ENCODE measurements at places on chromosomes 2 and 18.

DNA sequence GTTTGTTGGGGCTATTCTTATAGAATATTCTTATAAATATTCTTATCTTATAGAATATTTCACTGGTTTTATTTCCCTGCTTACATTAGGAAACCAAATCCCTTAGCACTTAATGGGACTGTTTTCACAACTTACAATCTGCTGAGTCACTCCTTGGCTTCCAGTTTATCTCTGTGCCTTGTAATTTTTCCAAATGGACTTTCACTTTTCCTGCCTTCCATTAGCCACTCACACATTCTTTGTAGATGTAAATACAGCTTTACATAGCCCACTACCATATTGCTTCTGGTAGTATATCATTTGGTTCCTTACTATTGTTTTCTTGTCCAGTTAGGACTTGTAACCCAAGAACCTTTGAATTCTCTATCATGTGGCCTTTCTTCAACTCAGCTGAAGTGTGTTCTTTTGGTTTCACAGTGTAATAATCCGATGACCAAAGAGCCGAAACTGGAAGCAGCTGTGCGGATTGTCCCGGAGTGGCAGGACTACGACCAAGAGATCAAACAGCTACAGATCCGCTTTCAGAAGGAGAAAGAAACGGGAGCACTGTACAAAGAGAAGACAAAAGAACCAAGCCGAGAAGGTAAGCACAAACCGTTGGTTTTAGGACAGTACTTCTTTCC lies 96.1 kb downstream of the UGGT1 start:
- DNase-seq: no peak

GRCh38 chr2:1553671-1554295 lies 140.5 kb downstream of the TPO start:
- no peak for DNase-seq

- no peak for DNase-seq
Measured at GRCh38 chr18:7749510-7749981, 182.4 kb downstream of the PTPRM start.

- no peak for DNase-seq
Measured at GRCh38 chr2:121910139-121910538, 154.7 kb downstream of the TSN start.

- DNase-seq: peak; percentile 56
Measured at GRCh38 chr18:77099485-77100370, 32.9 kb downstream of the MBP start.

DNA sequence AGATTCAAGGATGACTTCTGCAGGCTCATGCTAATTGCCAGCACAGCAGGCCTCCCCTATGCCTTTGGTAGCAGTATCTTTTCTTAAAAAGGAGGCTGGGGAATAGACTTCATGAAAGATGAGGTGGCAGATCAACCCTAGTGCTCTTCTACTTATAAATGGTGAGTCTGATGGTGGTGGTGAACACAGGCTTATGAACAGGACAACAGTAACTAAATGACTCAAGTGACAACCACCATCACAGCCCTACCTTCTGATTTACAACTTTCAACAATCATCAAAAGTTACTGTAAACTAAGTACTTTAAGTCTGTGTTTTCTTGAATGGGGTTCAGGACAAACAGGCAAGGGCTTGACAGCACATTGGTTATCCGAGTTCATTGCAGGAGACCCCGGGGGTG lies 39.3 kb downstream of the PAIP2B start:
- DNase-seq: no peak

- DNase-seq: no peak
Measured at GRCh38 chr18:76767954-76768353, 54.4 kb upstream of the ZNF236 start.

GRCh38 chr2:157777427-157777826 lies 98.7 kb downstream of the ACVR1 start:
- no peak for DNase-seq

- peak; percentile 45 for DNase-seq
Measured at GRCh38 chr2:43024515-43025011, 201.8 kb downstream of the ZFP36L2 start.

DNA sequence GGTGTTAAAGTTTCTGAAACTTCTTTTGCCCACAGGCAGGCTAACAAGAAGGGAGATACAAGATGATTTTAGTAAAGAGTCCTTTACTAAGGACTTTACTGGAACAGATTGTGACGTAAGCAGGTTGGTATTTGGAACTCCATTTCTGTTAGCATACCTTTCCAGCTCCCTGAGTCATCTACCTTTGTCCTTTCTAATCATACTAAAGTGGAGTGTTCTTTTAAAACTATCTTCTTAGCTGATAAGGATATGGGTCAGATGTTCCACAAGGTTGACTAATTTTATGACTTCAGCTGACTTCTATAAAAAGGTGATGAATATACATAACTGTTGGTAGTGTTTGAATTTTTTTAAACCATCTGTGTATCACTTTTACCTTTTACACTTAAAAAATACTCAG lies 21.1 kb downstream of the UGP2 start:
- no peak for DNase-seq

DNA sequence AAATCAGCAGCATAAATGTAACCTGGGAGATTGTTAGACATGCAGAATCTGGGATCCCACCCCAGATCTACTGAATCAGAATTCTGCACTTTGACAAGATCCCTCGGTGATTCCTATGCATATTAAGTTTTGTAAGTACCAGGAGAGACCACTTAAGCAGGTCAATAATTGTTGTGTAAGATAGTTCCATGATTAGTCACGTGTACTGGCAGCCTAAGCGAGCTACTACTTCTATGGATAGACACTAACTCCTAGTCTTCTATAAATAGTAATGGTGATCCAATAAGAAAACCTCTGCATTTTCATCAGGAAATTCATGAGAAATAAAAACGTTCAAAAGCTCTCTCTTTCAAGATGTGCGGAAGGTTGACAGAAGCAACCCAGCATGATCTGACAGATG lies 988.2 kb upstream of the CHAC2 start:
- no peak for DNase-seq

GRCh38 chr2:134926231-134926931 lies 7.8 kb downstream of the CCNT2 start:
- DNase-seq: no peak

GRCh38 chr2:213818436-213818835 lies 534.2 kb downstream of the SPAG16 start:
- DNase-seq: no peak

DNA sequence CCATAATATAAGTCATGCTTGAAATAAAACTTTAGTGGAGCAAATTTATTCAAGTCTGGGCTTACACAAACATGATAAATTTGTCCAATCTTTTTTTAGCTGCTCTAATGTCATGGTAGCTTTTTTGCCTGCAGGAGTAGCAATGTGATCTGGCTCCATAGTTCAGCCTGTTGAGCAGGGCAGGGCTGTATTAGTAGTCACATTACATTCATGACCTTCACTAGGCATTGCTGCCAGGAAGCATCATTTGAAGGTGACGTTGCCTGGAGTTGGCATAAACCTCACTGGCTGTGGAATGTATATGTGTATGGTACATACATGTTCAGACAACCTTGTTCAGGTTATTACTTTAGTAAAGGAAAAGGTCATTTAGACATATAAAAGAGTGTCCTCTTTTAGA lies 76.6 kb downstream of the CCDC85A start:
- DNase-seq: no peak

- DNase-seq: no peak
Measured at GRCh38 chr2:183284606-183285005, 160.4 kb downstream of the NUP35 start.

- no peak for DNase-seq
Measured at GRCh38 chr2:96404446-96405373, 69.1 kb downstream of the NCAPH start.

DNA sequence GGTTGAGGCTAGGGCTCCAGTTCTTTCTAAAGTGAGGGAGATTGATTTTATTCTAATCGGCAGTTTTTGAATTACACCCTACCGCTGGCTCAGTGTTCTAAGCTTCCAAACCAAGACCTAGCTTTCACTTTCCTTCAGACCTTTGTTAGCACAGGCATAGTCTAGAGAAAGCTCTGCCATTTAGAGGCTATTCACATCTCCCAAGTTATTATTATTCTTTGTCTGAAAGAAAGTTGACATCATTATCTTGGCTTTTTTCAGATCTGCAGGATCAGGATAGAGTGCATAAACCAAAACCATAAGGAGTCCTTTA lies 276.8 kb downstream of the ASXL3 start:
- DNase-seq: no peak

GRCh38 chr2:127408807-127409099 lies 9.5 kb upstream of the PROC start:
- no peak for DNase-seq

DNA sequence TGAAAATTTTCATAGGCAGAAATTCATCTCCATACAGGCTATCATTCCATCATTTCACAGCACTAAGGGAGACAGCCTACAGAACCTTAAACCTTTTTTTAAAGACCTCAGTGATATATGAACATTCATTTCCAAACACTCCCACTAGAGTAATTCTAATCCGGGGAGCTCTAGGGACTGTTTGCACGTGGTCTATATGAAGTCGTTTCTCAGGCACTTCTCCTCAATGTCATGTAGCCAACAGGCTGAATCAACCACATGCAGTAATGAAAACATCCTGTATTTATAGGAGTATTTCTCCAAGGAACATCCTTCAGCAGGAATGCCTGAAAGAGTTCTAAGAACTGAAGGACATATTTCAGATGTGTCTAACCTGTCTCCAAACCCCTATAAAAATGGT lies 97.3 kb upstream of the CREB1 start:
- no peak for DNase-seq

GRCh38 chr2:108268001-108268400 lies 20.7 kb upstream of the SULT1C2 start:
- no peak for DNase-seq

DNA sequence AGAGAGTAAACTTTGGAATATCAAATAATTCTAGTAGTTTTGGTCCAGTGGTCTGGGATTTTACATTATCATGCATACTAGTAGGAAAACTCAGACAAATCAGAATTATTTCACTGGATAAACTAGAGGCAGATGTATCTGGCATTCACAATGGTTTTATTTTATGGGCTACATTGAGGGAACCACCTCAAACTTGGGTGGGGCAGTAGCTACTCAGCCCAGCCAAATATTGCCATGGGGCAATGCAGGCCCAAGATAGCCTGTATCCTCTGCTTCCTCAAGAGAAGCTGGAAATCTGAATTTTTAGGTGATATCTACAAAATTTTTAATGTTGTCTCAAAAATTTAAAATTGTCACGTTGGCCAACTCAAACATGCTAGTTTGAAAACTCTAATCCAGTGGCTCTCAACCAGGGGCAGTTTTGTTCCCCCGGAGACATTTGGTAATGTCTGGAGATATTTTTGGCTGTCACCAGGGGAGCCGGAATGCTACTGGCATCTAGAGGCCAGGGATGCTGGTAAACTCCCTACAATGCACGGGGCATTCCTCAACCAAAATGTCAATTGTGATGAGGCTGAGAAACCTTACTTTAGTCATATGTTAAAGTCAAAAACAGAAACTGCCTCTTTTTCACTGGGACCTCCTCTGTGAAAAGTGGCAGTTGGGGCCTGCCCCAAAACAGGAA lies 172.8 kb upstream of the SPRED2 start:
- DNase-seq: no peak

GRCh38 chr2:136443661-136444060 lies 321.7 kb upstream of the THSD7B start:
- DNase-seq: no peak

GRCh38 chr2:18440141-18440661 lies 120.3 kb downstream of the RDH14 start:
- no peak for DNase-seq

DNA sequence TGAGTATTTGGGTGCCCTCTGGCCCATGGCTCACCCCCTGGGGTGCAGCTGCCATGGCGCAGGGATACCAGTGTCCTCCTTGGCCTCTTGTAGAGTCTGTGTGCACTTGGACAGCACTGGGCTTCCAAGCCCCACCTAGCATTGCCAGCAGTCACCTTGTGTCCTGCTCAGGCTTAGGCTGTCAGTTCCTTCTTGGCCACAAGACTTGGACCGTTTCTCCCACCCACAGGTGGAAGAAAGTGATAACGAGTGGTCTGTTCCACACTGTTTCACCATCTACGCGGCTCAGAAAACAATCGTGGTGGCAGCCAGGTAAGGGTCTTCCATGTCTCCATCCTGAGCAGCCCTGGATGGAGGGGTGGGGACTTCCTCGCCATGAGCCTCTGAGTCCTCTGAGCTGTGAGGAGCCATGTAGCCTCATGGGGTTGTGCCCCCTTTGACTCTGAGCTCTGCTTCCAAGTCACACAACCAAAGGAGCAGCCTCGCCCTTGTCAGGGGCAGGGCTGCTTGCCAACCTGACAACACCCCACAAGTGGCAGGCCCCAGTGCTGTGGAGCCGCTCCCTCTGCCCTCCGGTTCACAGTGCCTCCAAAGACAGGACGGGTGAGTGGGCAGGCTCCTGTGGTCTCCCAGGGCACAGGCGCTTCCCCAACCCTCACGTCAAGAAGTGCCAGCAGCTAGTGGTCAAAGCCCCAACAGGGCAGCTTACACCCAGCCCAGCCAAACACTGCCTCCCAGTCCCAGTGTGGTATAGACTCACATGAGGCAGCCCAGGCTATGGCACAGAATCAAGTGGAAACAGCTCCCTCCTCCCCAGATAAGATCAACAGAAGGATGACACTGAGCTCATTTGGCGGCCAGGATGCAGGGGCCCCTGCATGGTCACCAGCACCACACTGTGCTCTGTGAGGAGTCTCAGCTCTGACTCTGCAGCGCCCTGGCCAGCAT lies 18.4 kb downstream of the STK25 start:
- no peak for DNase-seq

GRCh38 chr18:9174302-9174701 lies 37.7 kb downstream of the ANKRD12 start:
- no peak for DNase-seq
